Osteocyte (in vitro differentiated cells): ENCODE measurements at places on chromosomes 16 and 17.

- DNase-seq: peak; percentile 75
Observed at GRCh38 chr17:38914741-38915638, 10.4 kb upstream of the LASP1NB start.

- DNase-seq: no peak
Observed at GRCh38 chr16:74607962-74608356, 1.0 kb upstream of the GLG1 start.

DNA sequence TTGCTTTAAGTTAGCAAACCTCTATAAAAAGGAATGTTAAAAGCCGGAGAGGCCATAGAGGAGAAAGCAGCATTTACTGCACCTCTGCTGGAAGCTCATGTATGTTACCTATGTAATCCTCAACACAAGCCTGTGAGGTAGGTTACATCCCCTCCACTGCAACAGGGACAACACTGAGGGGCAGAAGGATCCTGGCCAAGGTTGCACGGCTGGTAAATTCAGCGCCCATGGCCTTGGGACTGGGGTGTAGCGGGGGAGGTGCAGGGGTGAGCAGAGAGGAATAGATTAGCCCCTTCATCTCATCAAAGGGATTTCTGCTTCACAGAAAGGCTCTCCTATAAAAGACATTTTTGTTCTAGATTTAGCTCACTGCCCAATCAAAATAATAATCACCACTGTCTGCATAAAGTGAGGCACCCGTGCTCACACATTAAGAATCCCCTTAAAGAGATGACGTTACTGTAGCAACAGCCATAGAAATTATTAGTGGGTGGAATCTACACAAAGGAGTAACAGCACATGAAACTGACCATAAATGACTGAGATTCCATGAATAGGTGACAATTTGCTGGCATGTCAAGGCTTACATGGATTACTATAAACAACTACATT lies 3.3 kb downstream of the ZCCHC14 start:
- DNase-seq: no peak

GRCh38 chr16:31810863-31811262 lies 62.7 kb upstream of the ZNF267 start:
- no peak for DNase-seq

GRCh38 chr17:81419886-81420768 lies 24.9 kb downstream of the BAHCC1 start:
- DNase-seq: no peak

DNA sequence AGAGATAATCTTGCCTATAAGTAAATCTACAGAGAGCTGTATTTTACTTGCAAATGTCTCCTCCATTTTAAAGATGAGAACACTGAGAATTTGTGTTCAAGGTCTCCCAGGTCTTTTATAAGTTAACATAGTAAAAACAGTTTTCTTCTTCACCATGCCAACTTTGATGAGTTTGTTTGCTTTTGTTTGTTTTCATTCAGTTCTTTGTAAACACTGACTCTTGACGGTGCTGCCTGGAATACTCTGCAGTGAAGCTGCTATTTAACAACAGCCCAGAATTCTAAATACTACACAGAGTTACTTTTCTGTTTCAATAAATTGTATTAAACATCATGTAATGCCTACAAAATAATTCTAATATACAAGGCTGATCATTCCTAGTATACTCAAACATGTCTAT lies 41.4 kb upstream of the PITPNM3 start:
- no peak for DNase-seq

- no peak for DNase-seq
Observed at GRCh38 chr16:5768445-5768844, 670.9 kb upstream of the EEF2KMT start.

GRCh38 chr16:50395763-50396710 lies 27.2 kb upstream of the BRD7 start:
- DNase-seq: peak; percentile 67

DNA sequence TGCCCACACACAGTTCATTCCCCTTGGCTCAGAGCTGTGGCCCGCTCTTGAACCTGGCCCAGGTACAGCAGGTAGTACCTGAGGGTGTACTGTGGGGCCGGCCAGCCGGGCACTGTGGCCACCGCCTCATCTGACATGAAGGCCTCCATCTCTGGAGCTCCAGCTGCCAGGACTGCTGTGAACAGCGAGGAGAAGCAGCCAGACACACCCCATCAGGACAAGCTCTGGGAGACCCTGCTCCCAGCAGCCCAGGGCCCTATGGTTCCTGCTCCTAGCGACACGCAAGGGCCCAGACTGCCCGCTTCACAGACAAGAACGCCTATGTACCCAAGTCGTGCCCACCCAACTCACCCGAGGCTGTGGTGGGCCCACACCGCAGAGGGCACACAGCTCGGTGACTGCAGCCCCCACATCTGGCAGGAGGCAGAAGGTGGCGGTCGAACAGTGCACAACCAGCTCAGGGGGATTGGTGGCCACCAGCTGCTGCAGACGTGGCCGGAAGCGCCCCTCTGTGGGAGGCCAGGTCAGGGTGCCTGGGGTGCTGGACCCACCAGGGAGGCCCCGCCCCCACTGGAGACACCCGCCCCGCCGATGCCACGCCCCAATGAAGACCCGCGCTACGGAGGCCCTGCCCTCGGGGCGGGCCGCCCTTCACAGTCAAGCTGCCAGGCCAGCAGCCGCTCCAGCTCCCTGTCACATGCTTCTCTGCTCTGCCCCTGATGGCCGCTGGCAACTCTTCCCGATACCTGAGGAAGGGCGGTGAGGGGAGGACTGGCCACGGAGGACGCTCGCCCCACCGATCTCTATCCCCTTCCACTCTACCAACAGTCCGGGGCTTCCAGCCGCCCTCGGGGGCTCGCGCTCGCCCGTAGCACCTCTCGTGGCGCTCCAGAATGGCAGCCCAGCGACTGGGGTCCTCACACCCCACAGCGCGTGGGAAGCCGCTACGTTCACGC lies 1.1 kb upstream of the STUB1 start:
- no peak for DNase-seq

DNA sequence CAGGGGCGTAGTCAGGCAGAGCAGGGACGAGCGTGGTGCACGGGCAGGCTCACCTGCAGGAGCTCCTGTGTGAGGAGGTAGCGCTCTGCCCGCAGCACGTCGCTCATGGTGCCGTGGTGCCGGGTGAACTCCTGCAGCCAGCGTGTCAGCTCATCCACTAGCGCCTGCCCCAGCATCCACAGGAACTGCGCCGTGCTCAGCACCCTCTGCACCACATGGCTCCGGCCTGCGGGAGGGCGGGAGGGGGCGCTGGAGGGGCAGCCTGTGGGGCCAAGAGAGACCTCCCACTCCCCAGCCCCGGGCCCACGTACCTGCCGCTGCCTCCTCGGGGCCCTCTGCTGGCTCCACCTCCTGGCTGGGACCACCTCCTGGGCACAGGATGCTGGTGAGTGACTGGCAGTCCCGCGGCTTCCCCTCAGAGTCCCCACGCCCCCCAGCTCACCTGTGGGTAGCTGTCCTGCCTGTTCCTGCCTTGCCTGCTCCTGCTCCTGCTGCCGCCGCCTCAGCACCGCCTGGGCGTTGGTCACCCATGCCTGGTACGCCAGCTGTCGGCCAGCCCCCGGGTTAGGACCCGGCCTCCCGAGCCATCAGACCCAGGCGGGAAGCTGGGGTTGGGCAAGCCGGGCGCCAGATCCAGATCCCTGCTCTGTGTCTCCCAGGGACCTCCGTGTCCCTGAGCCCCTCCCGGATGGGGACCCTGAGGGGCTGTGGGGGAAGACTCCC lies 16.6 kb downstream of the CTU2 start:
- no peak for DNase-seq

DNA sequence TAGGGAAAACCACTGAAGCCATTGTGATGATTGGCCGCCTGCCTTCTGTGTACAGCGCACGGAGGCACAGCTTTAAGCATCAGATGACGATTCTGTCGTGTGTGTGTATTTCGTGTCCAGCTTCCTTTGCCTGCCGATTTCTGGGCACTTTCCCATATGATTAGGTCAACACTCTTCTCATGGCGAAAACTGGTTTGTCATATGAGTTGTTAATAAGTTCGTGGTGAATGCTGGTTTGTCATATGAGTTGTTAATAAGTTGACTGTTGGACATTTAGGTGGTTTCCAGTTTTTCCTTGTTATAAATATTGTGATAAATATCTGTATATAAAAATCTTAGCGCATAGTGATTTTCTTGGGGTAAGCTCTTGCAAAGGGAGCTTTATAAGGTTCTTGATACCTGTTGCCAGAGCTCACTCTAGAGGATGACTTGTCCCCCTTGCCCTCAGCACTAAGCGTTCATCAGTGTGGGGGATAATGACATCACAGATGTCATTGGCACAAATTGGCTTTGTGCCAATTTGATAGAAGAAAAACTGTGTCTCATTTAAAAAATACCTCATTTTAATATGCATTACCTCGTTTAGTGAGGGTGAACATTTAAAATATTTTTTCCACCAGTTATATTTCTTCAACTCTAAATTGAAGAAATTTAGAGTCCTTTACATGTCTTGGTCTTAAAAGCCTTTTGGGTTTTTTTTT lies 40.0 kb downstream of the PGS1 start:
- no peak for DNase-seq

DNA sequence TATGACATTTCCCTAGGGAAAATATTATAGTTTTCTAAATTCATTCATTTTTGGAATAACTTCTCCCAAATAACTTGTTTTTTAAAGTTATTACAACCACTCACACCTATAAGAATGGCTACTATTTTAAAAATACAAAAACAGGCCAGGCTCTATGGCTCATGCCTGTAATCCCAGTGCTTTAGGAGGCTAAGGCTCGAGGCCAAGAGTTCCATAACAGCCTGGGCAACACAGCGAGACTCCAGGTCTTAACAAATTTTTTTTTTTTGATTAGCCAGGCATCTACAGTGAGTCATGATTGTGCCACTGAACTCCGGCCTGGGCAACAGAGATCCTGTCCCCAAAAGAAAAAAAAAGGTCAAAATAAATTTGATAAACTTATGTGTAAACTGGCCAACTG lies 43.6 kb upstream of the YPEL2 start:
- no peak for DNase-seq
